ENCODE measurements at places on chromosomes 5 and 9. TPM values are rescaled to one million over a fixed set of nuclear protein-coding genes. Genes with fewer than 3 reads are reported as not detected.
A peak's percentile ranks its signal among the peaks of the same experiment; 100 is the strongest.

DNA sequence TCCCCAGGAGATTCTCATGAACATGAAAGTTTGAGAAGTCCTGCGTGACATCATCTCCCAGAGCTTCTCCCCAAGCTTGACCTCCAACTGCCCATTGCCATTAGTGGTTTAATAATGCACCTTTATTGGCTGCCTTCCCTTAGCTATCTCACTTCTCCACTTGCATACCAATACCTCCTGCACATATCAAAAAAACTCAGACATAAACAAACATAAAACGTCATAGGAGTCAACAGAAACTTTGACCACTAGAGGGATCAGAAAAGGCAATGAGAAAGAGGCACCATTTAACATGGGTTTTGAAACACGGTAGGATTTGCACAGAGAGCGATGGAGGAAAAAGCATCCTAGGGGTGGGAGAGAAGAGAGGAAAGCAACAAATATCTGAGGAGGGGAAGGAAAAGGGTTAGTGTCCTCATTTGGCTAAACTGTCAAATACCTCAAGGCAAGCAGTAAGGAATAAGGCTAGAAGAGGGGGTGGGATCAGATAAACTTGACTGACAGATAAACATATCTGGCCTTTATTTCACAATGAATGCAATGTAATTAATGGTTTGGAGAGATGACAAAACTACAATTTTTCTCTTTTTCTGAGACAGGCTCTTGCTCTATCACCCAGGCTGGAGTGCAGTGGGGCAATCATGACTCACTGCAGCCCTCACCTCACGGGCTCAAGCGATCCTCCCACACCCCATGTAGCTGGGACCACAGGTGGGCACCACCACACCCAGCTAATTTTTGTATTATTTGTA lies 27.0 kb downstream of the GNAQ start:
- H3K4me1 ChIP-seq = peaks cover 19% of the 10 kb centered on the region
- H3K27ac ChIP-seq = no peak overlapping the region
- no peaks in the 10 kb centered on the region for H3K27me3 ChIP-seq

DNA sequence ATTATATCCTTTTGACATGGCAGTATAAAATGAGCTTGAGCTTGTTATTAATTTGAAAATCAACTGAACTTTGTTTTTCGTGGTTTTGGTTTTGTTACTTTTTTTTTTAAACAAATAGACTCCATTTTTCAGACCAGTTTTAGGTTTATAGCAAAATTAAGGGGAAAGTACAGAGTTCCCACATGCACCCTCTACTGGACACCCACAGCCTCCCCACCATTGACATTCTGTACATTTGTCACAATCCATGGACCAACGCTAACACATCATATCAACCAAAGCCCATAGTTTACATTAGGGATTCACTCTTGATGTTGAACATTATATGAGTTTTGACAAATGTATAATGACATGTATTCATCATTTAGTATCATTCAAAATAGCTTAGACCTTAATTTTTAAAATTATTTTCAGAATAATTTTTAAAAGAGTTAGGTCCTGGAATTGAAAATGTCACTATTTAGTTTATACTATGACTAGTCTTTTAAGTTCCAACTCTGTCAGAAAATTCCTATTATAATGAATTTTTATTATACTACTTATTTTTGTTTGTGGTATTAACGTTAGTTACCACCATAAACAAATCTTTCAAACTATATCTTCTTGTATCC lies 35.3 kb upstream of the JMY start:
- H3K4me1 ChIP-seq = no peaks in the 10 kb centered on the region
- no peaks in the 10 kb centered on the region for H3K27me3 ChIP-seq
- H3K36me3 ChIP-seq = no peaks in the 10 kb centered on the region
- H3K4me3 ChIP-seq = no peak overlapping the region
- no peak overlapping the region for H3K27ac ChIP-seq

GRCh38 chr5:68172314-68172713 lies 43.2 kb upstream of the PIK3R1 start:
- no peaks in the 10 kb centered on the region for H3K27me3 ChIP-seq
- H3K27ac ChIP-seq = no peak overlapping the region
- no peaks in the 10 kb centered on the region for H3K36me3 ChIP-seq
- no peak overlapping the region for H3K4me3 ChIP-seq

DNA sequence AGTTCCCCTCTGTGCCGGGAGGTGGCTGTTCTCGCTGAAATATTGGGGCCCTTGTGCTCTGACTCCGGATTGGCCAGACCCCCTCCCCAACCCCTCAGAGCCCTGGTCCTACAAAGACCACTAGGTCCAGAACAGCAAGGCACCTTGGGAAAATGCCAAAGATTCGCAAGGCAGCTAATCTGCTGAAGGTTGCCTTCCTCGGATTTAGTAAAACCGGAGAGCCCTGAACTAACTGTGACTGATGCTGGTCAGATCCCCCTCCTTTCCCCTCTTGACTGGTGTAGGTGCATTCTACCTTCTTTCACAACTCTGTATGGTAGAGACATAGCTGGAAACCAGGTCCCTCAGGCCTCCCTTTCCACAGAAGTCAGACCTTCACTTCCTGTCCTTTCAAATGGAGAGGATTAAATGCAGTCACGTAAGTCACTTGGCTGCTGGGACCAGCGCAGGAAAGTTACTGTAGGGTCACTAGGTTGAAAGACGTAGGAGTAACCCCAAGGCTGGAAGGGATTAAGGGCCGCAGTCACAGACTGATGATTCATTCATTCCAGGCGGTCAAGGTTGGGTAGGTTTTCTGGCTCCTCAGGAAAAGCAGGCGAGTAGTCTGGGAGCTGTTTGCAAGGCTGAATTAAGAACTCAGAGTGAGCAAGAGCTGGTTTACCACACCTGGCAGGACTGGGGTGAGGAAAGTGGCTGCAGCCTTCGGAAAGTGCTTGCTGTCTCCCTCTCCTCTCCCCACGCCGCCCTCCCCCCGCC lies 5.3 kb downstream of the BARX1 start:
- no peaks in the 10 kb centered on the region for H3K36me3 ChIP-seq
- peaks cover 63% of the 10 kb centered on the region for H3K4me1 ChIP-seq
- no peak overlapping the region for H3K4me3 ChIP-seq
- DNase-seq = no peak

- no peaks in the 10 kb centered on the region for H3K36me3 ChIP-seq
- H3K27me3 ChIP-seq = peaks cover 14% of the 10 kb centered on the region
- no peak overlapping the region for H3K4me3 ChIP-seq
- DNase-seq = no peak
- H3K27ac ChIP-seq = no peak overlapping the region
- no peaks in the 10 kb centered on the region for H3K4me1 ChIP-seq
Measured at GRCh38 chr5:135437796-135438560, 9.2 kb downstream of the DCANP1 start.

DNA sequence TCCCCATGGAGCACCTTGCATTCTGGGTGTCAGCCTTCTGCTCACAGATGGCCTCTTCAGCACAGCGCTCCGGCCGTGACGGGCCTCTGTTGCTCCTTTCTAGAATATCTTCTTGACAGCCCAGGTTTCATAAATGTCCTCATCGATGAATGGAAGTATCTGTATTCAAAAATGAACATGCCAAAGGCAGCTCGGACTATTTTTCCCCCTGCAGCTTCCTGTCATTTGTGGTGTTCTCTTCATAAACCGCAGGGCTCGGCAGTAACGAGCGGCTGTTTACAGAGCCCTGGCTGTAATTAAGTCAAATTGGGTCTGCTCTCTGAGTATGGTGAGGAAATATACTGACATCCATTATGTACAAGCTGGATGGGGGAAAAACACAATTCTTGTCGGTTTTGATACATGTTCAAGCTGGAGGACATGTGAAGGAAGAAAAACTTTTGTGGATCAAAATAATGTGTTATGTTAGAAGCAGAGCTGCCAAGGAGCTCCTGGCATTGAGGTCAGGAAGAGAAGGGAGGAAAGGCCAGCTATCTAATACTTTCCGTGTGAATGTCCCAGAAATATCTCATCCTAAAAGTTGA lies 154.1 kb upstream of the CD180 start:
- H3K36me3 ChIP-seq = no peaks in the 10 kb centered on the region
- H3K4me1 ChIP-seq = peaks cover 19% of the 10 kb centered on the region
- H3K27me3 ChIP-seq = no peaks in the 10 kb centered on the region
- H3K4me3 ChIP-seq = peak overlapping the region; percentile 42

DNA sequence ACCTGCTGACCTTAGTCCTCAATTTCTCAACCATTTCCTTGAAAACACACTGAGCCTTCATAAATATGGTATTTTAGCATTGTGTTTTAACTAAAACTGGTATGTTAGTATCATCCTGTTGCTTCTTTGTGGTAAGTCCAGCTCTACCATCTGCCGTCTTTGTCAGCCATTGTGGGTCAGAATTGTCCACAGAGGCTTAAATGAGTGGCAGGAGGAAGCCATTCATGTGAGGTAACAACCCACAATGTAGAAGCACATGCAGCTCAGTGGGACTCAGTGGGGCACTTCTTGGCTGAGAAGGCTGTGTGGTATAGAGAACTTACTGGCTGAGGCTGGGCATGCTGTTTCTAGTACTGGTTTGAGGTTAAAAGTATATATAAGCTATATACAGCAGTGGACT lies 149.2 kb upstream of the NR3C1 start:
- H3K27ac ChIP-seq = no peak overlapping the region
- no peaks in the 10 kb centered on the region for H3K36me3 ChIP-seq
- DNase-seq = no peak
- no peak overlapping the region for H3K4me3 ChIP-seq

DNA sequence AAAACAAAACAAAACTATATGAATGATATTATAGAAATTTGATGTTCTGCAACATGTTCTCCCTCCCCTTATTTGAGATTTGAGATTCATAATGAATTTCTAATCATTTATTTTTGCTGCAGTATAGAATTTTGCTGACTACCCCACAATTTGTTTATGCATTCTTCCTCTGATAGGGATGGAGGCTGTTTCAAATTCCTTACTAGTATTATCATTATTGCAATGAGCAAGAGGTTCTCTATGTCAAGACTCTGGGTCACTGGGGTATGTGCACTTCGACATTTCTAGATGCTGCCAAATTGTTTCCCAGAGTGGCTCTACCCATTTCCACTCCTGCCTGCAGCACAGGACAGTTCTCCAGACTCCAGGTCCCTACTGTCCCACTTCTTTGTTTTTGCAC lies 54.9 kb upstream of the DAB2IP start:
- no peaks in the 10 kb centered on the region for H3K36me3 ChIP-seq
- DNase-seq = no peak
- peaks cover 3% of the 10 kb centered on the region for H3K4me1 ChIP-seq
- H3K4me3 ChIP-seq = no peak overlapping the region

DNA sequence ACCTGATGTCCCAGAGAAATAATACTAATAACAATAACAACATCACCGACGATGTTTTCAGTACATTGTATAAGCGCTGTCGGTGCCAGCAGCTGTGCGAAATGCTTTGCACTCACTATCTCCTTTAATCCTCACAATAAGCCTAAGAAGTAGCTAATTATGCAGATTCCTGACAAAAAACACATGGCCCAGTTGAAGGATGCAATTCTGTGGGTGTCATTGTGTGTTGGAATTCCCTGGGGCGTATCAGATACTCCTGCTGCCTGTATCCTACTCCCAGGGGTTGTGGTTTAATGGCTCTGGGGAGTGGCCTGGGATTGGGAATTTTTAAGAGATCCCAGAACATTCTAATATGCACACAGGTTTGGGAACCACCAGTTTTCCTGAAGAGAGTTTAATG lies 154.0 kb downstream of the RGS3 start:
- no peaks in the 10 kb centered on the region for H3K36me3 ChIP-seq
- H3K4me3 ChIP-seq = no peak overlapping the region
- no peak overlapping the region for H3K27ac ChIP-seq
- H3K4me1 ChIP-seq = no peaks in the 10 kb centered on the region
- DNase-seq = no peak

- no peaks in the 10 kb centered on the region for H3K4me1 ChIP-seq
- no peak overlapping the region for H3K27ac ChIP-seq
- no peak for DNase-seq
- no peaks in the 10 kb centered on the region for H3K36me3 ChIP-seq
Measured at GRCh38 chr9:22416692-22417060, 29.9 kb upstream of the DMRTA1 start.

GRCh38 chr9:110050925-110051355 lies 157.0 kb downstream of the C9orf152 start:
- DNase-seq = no peak
- H3K4me3 ChIP-seq = no peak overlapping the region
- no peaks in the 10 kb centered on the region for H3K36me3 ChIP-seq
- no peaks in the 10 kb centered on the region for H3K27me3 ChIP-seq
- peaks cover 29% of the 10 kb centered on the region for H3K4me1 ChIP-seq
- no peak overlapping the region for H3K27ac ChIP-seq

GRCh38 chr9:31908891-31909480 lies 475.5 kb upstream of the ACO1 start:
- DNase-seq = no peak
- H3K36me3 ChIP-seq = no peaks in the 10 kb centered on the region
- no peak overlapping the region for H3K4me3 ChIP-seq
- no peak overlapping the region for H3K27ac ChIP-seq

DNA sequence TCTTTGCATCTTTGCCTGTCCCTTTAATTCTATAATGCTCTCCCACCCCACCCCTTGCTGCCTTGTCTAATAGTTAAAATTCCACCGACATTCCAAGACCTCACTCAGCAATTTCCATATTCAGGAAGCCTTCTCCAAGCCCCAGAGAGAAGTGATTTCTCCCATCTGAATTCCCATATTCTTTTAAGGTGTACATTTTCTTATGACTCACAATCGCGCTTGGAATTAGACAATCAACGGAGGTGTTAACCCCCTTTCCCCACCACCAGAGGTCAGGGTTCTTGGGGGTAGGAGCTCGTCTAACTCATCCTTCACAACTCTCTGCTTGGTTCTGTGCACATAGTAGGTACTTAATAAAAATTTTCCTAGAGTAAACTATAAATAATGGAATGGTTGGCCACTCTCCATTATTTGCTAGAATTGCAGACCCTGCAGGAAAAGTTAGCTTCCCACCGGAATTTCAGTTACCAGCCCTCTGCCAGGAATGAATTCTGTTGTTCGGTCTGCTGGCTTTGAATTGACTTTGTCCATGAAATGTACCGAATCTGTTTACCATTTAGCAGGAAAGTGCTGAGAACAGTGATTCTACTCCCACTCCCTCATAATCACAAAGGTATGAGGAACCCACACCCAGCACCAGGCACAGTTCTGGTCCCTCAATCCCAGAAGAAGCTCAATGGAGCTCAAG lies 5.0 kb downstream of the KCNIP1 start:
- no peak overlapping the region for H3K27ac ChIP-seq
- H3K4me3 ChIP-seq = no peak overlapping the region

DNA sequence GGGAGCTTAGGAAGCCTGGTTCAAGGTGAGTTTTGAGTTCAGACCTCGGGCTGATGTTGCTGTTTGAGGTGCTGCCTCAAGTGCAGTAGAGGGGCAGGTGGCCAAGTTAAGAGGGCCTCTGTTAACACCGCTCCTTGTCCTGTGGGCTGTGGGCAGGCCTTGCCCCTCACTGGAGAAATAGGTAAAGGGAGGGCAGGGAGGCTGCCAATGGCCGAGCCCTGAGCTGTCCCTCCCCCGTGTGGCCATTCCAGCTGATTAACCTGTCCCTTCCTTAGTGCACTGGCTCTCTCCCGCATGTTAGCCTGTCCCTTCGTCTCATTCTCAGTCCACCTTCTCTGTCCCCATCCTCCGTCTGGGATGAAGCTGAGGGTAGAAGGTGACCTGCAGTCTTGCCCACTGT lies 21.4 kb downstream of the CNTFR start:
- H3K4me3 ChIP-seq = no peak overlapping the region
- no peak overlapping the region for H3K27ac ChIP-seq
- peaks cover 3% of the 10 kb centered on the region for H3K27me3 ChIP-seq

- H3K4me1 ChIP-seq = no peaks in the 10 kb centered on the region
- H3K36me3 ChIP-seq = no peaks in the 10 kb centered on the region
- DNase-seq = no peak
Measured at GRCh38 chr5:137760719-137761516, 6.8 kb upstream of the HNRNPA0 start.

SLC6A18 gene
- not detected for total RNA-seq

THBS4 gene
- 0.85 TPM for total RNA-seq

LECT2 gene
- not detected for total RNA-seq

LURAP1L gene
- not detected for total RNA-seq

NDUFS4 gene
- 25.1 TPM for total RNA-seq

FOXI1 gene
- total RNA-seq = 0.28 TPM

TRIP13 gene
- total RNA-seq = 0.66 TPM

PCDHA6 gene
- total RNA-seq = not detected

TAL2 gene
- not detected for total RNA-seq

TAF11L3 gene
- not detected for total RNA-seq
